NCI-H2107 (cell line): ENCODE measurements at places on chromosomes 6 and 20.

GRCh38 chr6:132395015-132395597 lies 6.2 kb downstream of the MOXD1 start:
- no peak for DNase-seq

DNA sequence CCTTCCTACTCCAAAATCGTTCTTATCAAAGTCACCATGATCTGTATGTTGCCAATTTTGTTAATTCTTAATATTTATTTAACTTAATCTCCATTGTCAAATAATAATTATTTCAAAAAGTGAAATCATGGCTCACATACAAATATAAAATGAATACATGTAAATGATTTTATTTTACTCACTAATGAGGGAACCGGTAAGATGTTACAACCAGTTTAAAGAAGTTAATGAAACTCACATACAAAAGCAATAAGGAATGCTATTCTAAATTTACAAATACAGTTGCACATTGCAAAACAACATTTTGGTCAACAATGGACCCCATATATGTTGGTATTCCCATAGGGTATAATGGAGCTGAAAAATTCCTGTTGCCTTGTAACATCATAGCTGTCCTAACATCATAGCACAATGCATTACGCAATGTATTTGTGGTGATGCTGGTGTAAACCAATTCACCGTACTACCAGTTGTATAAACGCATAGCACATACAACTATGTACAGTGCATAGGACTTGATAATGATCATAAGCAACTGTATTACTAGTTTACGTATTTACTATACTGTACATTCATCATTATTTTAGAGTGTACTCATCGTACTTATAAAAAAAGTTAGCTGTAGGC lies 6.5 kb upstream of the SLC22A16 start:
- no peak for DNase-seq

DNA sequence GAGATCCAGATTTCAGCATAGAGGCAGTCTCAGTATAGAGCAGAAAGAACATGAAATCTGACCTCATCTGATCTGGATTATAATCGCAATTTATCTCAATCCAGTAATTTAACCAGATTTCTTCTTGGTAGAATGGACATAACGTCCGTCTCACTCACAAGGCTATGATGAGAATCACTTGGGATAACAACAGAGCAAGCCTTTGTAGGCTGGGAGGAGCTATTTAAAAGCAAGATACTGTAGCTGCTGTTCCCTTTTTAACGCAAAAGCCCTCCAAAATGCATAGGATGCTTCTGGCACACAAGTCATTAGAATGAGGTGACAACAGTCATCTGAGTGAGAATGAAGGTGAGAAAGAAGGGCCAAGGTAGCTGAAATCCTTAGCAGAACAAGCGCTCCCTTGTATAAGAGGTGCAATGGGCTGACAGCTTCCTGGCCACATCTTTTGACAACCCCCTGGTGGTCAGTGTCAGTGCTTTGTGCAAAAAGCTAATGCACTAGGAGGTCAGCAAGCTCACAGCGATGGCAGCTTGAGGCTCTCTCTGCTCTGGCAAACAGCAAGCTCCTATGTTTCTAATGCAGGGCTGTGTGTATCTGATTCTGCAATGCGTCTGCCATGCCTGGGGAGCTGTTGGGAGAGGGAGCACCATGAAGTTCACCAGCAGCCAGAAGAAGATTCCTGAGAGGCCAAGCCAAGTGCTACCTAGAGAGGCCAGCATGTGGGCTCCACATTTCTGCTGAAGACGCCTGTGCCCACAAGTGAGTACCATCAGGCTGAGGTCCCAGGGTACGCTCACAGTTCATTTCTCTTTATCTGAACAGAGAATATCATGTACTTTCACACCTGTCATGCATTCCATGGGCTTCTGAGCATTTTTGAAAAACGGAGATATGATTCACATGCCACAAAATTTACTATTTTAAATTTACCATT lies 16.2 kb downstream of the METTL24 start:
- no peak for DNase-seq

GRCh38 chr6:19035461-19036195 lies 648.5 kb downstream of the RNF144B start:
- DNase-seq = no peak

GRCh38 chr6:108170332-108171290 lies 4.8 kb downstream of the NR2E1 start:
- no peak for DNase-seq

- DNase-seq = no peak
Observed at GRCh38 chr20:1761598-1761997, 104.0 kb upstream of the SIRPG start.

- DNase-seq = no peak
Observed at GRCh38 chr6:167872538-167873210, 46.0 kb downstream of the AFDN start.

GRCh38 chr6:34152806-34153520 lies 7.1 kb upstream of the GRM4 start:
- DNase-seq = no peak

DNA sequence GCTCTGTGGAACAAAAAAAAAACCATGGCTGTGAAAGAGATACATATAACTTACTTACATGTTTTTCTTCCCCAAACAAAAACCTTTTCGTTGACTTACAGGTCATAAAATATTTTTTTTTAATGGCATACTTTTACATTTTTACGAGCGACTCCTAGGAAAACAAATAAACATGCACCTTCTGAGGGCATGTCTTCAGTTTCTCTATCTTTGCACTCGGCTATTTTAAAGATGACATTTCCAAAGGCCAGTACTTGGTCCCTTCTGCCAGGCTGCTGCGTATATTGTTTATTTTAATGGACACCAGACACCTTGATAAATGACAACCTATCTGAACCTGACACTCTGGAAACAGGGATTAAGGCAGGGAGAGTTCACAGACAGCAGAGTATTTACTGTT lies 49.4 kb downstream of the PIGU start:
- DNase-seq = no peak

DNA sequence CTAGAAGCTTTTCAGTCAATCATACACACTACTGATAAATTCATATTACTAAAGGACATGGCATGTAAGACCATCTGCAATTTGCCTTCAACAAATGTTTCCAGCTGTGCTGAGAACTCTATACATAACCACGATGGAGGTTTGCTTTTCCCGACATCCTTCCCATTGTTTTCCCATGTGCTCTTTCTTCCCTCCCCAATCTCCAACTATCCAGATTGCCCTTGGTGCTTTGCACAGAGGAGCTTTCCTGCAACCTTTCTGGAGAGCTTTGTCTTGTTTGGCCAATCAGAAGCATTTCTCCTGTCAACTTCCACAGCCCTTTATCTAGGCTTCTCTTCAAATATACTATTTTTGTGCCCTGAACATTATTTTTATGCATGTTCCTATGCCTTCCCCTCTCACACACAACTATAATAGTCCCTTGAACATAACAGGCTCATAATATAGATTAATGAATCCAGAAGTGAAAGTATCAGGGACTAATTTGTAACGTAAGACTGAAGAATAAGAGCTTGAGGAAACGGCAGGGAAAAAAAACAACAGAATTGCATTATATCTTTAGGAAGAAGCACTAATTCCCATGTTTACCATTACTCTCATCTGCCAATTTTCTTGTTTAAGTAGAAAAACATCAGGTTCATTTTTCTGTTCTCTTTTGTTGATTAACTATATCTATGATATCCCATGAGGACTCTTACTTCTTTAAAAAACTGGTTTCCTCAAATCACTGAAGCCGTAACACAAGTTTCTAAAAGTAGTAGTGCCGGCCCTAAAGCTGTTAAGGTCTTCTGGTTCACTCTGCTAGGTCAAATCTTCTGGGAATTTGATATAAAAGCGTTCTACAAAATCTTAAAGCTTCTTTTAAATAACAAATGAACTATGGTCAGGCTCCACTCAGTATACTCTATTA lies 20.1 kb downstream of the SMLR1 start:
- no peak for DNase-seq

- no peak for DNase-seq
Observed at GRCh38 chr6:168641446-168641845, 200.5 kb downstream of the SMOC2 start.

DNA sequence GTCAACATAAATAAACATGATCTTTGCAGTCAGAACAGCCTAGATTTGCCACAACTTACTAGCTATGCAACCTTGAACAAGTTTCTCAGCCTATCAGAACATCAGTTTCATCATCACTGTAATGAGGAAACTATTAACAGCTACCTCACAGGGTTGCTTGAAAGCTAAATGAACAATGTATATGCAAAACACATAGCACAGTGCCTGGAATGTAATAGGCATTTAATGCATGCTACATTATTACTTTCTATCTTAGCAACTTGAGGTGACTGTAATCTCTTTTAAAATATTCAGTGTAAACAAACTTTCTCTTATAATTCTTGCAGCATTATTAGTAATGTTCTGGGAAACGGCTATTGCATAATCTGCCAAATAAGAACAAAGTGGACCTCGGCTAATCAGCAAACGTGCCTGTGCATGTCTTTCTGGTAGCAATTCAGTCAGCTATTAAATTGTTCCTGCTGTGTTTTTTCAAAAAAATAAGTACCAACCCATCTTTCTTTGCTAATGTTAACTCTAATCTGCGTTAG lies 61.5 kb downstream of the SYNE1 start:
- no peak for DNase-seq
